ENCODE measurements at places on chromosomes 11 and 22.

GRCh38 chr22:35761037-35761436, 43.4 kb downstream of the APOL5 start:
- no peak for DNase-seq

DNA sequence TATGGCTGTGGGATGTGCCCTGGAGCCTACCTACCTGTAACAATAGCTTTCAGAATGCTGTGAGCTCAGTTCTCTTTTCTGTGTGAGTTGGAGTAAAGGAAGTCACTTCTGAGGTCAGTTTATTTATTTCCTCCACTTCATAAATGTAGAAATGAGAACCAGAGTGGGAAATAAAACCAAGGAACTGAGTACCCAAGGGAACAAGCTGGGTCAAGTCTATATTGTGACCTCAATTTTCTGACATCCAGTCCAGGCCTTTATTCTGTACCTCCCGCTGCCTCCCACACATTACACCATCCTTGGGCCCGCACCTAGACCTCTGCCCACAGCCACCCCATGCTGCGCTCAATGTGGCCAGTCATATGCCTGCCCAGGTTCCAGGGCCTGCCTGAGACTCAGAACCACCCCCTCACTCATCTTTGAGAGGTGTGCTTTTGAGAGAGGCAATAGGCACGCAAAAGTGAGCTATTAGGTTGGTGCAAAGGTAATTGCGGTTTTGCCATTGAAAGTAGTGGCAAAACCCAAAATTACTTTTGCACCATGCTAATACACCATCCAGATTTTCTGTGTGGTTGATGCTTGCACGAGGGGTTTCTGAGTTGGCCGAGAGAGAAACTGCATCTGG, 9.8 kb downstream of the MS4A6E start:
- no peak for DNase-seq

DNA sequence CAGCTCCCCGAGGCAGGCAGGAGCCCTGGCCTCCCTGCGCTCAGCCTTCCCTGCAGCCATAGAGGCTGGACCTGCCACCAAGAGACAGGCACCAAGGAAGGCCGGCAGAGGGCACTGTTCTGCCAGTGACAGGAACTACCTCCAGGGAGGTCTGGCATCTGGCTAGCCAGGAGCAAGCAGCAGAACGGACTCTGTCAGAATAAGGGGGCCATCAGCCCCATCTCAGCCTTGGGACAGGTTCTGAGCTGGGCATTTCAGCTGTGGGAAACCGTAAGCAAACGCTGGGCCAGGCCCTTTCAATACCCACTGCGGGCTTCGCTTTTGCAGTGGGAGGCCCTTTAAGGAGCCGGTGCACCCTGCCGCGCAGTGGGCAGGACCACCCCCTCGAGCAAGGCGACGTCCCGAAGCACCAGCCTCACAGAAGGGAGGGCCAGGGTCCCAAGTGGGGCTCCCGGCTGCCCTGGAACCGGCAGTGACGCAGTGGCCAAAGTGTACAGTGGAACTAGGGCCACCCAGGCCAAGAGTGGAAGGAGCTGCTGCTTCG, 18.2 kb downstream of the IFT27 start:
- DNase-seq = peak; percentile 81

- peak; percentile 72 for DNase-seq
Observed at GRCh38 chr11:81674211-81674610, 1059.5 kb downstream of the FAM181B start.

DNA sequence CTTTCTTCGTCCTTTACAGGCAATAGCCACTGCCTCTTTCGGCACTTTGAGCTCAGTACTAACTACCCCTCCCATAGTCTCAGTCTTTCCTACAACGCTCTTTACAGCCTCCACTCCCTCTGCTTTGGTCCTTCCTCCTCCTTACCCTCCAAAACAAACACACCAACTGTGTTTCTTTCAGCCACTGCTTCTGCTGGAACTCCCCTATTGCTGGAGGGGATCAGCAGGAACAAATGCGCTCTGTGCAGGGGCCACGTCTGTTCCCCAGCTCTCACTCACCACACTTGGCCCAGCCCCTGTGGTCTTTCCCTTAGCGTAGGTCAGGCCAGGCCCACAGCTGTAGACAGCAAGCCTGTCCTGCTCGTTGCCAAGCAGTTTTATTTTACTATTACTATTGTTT, 42.3 kb downstream of the PC start:
- no peak for DNase-seq

DNA sequence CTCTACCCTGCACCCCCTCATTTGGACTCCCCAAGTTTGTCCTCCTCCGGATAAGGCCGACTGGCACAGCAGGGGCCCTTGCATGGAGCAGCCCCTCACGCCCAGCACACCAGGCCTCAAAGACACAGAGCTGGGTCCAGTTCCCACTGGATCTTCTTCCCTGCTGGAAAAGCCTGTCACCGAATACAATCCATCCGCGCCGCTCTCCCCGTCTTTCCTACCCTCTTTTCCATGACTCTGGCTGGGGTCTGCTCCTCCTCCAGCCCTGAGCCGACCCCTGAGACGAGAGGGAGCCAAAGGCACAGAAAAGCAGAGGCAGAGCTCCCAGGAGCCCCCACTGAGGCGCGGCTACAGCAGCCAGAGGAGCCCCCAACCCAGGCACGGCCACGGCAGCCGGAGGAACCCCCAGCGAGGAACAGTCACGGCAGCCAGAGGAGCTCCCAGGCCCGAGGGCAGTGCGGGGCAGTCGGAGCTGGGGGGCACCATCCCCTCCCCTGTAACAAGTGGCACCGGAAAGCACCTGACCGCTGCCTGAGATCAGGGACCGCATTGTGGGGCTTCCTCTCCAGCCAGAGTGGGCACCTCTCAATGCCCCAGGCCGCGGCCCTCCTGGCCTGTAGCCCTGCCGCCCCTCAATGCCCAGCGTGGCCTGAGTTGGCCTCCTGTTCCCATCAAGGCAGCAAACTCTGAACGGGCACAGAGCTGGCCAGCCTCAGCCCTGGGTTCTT, 12.0 kb downstream of the ALG12 start:
- DNase-seq = no peak

- DNase-seq = no peak
Observed at GRCh38 chr11:34609850-34610249, 11.0 kb upstream of the EHF start.

DNA sequence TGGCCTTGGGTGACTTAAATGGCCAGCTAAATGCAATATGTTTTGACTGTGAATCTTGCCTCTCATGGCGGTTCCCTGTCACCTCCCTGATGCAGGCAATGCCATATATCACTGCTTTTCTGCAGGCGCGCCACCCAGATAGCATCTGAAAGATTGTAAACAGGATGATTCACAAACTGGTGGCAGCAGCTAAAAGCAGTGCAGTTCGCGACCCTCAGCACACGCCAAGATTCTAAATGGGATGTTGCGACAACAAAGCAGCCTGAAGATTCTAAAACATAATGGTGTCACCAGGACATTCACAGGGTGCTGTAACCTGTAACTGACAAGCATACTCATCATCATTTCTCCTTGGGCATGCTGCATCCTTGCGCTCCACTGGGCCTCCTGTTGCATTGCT, 440.4 kb upstream of the CADM1 start:
- DNase-seq = no peak

- DNase-seq = no peak
Observed at GRCh38 chr22:28857288-28857687, 26.1 kb upstream of the ZNRF3 start.

GRCh38 chr11:115678942-115679341, 174.7 kb upstream of the CADM1 start:
- DNase-seq = no peak

DNA sequence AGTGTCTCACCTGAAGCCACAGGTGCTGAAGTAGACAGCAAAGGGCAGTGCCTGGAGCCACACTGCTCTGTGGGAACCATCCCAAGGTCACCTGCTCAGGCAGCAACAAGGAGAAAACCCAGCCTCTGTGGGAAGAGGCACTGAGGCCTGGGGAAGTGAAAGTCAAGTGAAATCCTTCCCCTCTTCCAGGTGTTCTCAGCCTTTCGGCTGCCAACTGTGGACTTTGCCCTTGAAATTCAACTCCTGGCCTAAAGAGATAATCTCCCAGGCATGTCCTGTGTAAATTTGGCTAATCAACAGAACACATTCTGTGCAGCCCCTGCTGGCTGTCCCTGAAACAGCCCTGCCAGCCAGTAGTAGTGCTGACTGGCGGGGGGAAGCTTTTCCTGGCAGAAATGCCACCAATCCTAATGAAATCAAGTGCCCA, 112.1 kb downstream of the RPL27A start:
- no peak for DNase-seq

- DNase-seq = peak; percentile 89
Observed at GRCh38 chr22:46604306-46604690, 15.9 kb upstream of the GRAMD4 start.

GRCh38 chr11:119144825-119145486, 3.9 kb upstream of the ABCG4 start:
- peak; percentile 46 for DNase-seq

DNA sequence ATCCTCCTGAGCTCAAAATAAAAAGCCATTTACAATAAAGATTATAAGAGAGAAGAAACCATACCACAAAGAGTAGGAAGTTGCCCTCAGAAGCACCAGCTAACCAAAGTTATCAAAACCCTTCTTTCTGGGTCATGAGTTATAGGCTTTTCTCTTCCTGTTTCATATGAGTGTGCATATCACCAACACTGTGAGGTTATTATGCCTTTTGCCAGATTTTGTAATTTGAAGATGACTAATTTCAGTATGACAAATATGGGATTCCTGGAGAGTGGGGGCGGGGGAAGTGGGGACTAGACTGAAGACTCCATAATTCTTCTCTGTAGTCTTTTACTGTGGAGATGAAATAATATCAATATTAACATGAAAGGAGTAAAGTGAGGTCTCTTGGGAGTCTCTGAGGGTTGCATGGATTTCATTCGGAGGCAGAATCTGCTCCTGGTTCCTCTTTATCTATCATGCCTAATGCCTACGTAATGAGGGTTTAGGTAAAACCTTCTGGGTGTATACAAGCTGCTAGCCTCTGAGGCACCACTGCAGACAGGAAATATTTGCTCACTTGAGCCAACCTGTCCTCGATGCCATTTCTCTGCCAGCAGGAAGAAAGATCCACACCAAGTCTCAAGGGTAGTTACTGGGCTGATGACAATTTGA, 2.1 kb downstream of the LPXN start:
- peak; percentile 85 for DNase-seq

DNA sequence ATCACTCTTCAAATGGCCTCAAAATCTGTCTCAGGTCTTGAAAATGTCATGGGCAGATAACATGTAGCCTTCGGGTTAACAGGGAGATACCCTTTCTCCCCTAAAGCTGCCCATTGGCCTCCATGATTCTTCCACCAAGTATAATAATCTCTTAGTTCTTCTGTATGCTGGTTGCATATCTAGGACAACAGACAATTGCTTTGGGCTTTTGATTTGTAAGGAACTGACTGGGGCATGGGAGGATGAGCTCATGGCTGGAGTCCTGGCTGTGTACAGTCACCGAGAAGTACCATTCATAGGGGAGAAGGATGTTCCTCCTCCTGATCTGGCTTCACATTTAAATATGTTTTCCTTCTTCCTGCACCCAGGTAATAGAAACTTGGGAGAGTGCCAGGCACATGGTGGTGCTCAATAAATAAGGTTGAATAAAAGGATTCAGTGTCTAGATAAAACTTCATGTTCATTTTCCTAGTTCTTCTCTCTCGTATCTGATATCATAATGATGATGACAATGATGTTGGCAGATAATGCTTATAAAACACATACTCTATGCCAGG, 2.8 kb upstream of the AMPD3 start:
- no peak for DNase-seq

- no peak for DNase-seq
Observed at GRCh38 chr11:61954851-61955421, 4.8 kb downstream of the BEST1 start.

GRCh38 chr11:122668562-122669090, 13.1 kb downstream of the UBASH3B start:
- peak; percentile 54 for DNase-seq

DNA sequence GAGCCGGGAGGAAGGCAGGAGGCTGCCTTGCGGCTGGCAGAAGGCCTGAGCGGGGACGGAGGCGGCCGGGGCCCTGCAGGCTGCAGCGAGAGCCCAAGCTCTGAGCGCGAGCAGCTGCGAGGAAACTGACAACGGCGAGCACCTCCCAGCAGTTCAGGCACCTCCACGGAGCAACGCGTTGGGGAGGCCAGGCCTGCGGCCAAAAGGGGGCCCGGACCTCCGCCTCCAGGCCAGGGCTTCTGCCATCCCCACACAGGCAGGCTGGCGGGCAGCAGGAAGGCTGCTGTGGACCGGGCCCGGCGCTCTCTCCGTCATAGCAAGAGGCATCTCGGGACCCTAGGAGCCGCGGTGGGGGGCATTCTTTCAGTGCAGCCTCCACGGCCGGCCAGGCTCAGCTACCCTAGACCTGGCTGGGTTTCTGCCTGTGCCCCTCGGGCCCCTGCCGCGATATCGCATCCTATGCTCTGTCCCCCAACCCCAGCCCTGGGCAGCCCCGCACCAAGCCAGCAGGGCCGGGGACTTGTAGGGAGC, 22.9 kb upstream of the SLC22A12 start:
- no peak for DNase-seq

DNA sequence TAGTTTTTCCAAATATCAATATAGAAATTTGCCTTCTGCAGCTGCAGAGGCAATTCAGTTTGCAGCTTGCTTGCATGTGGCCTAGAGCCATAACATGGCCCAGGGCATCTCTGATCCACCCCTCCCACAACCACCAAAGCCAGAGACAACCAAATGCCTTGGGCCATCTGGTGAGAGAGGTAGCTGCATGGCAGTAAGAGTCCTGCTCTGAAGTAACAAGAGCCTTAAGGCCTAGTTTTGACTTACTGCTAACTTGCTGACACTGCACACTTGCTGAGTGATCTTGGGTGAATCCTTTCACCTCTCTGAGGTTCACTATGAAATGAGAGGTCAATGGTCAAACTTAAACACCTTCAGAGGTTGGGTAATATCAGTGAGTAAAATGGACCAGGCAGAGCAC, 4.9 kb upstream of the SPECC1L start:
- DNase-seq = no peak

DNA sequence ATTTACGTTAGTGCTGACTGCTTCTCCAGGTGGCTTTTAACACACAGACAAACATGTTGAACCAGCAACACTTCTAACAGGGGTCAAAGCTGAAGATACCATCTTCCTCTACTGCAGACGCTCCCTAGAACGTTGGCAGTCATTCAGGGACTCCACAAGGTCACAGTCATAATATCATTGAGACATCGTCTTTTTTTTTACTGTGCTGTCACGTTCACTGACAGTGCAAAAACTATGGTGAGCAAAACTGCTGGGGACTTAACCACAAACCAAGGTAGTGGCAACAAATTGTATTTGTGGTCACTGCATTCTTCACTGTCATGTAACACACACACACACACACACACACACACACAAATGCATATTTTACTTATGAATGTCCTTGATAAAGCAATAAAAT, 244.9 kb downstream of the CASP12 start:
- DNase-seq = peak; percentile 69

DNA sequence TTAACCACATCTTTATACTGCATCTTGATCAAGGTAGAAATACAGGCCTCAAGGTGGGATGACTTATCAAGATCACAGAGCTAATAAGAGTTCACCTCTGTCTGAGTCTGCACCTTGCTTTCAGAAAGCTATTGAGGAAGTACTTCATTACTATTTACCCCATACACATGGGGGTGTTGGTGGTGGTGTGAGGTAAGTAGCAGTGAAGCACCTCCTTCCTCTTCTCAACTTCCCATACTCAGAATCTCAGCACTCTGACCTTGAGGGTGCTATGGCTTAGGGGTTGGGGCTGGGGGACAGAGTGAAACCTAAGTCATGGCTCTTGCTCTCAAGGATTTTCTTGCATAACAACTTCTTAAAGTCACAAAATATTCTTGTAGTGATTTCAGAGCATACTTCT, 56.9 kb downstream of the ME3 start:
- DNase-seq = no peak

GRCh38 chr22:39974065-39974464, 13.9 kb downstream of the TMA7B start:
- no peak for DNase-seq
